ENCODE measurements at places on chromosomes 5 and 9. TPM values are rescaled to one million over a fixed set of nuclear protein-coding genes. Genes with fewer than 3 reads are reported as not detected.

EPB41L4A gene
- total RNA-seq, result 4.8 TPM

DNA sequence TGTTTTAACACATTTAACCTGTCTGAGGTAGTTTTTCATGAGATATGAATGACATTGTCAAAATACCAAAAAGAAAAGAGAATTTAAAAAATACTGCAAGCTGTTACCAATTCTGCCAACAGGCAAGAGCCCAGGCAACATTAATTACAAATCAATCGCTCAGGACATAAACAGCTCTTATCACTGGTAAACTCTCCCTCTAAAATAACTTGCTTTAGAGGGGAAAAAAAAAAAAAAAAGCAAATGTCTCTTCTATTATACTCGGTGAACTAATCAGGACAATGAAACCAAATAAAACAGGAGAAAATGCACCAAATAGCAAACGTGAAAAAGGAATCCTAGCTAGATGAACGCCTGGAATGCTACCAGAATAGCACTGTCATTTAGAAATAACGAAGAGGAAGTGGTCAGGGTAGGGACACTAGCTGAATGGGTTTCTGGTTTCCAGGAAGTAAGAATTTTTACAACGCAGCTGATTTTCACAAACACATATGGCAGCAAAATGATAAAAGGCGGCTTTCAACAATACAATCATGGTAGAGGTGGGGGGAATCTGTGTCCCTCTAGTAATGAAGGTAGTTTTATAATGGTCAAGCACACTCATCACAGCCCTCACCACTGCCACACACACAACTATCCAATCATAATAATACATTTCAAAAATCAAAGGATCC, 94.9 kb downstream of the DENND1A start:
- DNase-seq, result no peak

DNA sequence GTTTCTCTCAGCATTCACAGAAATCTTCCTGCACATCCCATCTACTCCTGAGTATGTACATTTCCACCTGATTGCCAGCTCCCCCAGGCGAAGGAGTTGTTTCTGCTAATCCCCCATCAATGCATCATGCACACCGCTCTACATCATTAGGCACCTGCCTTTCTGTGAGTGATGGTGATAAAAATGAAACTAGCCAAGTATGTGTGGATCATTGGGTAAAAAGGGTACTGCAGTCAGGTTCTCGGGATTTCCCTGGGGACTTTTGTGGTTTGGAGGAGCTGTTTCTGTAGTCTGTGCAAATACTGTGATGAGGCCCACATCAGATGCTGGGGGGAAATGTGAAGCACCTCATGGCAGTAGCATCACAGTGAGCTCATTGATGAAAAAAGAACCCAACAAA, 30.4 kb downstream of the CAMK4 start:
- no peak for DNase-seq

DNA sequence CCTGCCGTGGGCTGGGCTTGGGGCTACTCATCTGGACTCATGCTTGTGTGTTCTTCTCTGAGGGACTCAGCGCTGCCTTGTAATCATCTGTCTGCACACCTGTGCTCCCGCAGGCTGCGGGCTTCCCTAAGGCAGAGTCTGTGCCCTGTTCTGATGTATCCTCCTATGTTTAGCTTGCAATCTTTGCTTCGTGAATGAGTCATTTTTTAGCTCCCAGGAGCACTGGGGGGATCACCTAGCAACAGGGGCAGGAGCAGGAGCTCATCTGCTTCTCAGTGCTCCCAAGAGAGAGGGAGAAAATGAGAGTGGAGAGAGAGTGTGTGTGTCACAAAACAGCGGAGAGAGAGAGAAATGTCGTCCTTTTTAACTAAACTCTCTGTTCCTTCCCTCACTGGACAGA, 202.4 kb upstream of the ZNF618 start:
- no peak for DNase-seq
